A549 (cell line): ENCODE measurements at places on chromosomes 3 and 15.

DNA sequence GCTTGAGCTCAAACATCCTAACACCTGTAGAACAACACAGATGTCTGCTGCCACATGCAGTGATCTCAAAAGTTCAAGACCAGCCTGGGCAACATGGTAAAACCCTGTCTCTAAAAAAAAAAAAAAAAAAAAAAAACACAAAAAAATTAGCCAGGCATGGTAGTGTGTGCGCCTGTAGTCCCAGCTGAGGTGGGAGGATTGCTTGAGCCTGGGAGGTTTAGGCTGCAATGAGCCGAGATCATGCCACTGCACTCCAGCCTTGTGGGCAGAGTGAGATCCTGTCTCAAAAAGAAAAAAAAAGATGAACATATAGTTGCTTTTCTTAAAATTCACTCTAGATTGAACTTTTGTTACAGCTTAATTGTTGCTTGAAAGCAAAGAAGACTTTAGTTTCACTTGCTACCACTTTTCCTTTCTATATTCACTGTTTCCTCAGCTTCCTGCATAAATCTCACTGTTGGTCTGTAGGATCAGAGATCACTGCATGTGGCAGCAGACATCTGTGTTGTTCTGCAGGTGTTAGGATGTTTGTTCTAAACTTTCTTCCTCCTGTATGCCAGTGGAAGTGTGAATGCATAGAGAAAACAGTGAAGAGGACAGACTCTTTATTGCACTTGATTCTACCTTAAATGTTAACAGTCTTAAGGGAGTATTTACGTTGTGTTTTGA lies 12.6 kb downstream of the RAB11A start:
- no peak for DNase-seq

DNA sequence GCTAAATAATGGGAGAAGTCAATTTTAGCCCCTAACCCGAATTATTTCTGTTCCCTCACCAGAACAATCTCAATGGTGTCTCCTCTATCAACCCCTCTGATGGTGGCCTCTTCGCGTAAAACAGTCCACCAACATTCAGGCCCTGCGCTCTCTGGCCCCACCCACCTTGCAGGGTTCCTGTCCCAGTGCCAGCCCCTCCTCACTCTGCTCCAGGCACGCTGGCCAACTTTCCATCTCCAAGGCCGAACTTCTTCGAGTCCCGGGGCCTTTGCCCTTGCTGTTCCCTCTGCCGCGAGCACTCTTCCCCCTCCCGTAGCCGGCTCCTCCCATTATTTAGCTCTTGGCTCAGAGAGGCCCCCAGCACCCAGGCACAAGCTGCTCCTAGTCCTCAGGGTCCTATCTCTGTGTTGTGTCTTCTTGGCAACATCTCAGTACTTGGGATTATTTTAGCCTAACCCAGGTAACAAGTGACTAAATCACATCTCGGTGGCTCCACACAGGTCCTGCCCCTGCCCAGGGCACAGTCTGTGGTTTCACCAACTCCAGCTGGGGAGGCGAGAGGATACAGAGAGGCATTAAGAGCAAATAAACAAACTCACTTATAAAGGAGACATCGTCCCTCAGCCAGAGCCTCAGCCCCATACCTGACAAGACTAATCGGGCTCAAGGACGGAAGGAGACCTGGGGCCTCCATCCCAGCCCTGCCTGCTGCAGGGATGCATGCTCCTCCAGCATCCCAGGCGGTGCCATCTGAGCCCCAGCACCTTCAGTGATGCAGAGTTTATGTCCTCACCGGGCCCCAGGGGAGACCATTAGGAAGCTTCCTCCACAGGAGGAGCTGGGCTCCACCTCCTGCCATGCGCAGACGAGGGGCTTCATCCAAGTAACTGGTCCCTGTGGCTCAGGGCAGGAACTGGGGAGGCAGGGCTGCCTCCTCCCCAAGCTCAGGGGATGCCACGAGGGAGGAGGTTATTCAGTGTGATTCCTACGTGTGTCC lies 19.7 kb upstream of the IQSEC1 start:
- DNase-seq: no peak

DNA sequence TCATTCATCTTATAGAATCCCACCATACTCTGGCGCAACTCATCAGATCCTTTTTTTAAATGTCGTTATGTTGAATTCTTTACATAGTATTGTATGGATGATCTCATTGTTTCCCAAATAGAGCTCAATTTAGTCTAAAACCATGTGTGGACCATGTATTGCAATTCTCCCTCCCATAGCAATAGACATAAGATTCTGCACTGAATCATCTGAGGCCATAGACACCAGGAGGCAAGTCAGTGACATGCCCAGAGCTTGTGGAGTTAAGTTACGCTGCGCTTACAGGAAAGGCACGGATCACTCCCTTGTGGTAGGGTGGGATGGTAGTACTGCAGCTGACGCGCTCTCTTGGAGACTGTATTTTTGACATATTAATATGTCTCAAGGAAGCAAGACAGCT lies 211.0 kb downstream of the GABRB3 start:
- no peak for DNase-seq

DNA sequence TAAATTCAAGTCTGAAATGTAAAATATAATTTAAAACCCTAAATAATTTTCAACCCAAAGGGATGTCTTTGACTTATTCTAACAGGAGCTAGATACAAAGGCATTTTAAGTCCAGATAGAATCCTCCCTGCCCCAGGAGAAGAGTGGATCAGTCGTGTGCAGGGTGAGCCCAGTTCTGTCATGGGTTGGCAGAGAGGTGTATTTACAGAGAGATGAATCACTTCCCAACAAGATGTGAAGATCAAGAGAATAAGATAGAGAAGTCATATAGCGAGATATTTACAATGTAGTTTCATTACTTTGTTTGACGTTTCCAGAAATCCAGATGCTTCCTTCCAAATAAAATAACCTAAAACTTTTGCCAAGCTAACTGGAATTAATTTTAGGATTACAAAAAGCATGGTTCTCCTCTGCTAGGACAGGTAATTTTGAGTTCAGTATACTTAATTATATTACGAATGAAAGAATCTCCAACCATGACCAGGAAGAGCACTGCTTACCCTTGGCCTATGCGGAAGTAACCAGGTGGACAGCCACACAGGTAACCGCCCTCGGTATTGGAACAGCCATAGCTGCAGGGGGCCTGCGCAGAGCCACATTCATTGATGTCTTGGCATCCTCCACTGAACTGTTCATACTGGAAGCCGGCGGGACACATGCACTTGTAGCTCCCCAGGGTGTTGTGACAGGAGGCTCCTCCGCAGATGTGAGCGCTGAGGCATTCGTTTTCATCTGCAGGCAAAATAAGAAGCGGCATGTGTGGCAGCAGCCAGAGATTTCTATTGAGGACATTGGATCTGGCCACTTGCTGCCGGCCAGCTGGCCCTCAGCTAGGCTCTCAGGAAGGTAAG lies 84.0 kb downstream of the DUT start:
- peak; percentile 57 for DNase-seq

DNA sequence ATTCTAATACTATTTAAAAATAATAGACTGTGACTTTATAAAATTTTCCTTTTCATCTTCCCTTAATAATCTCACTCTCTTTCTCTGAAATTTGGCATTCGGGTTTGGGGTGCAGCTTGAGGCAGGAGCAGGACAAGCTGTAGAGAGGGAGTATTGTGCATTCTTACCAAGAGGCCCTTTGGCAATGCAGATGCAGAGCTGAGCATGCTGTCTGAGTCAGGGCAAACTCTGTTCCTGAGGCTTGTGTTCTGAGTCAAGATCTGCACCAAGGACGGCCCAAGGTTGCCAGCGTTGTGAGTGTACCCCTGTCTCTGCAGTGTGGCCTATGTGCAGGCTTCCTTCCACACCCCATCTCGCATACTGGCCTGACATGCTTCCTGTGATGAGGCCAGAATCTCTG lies 343.8 kb upstream of the FRG2C start:
- no peak for DNase-seq

GRCh38 chr3:134802428-134803050 lies 7.5 kb downstream of the EPHB1 start:
- no peak for DNase-seq

DNA sequence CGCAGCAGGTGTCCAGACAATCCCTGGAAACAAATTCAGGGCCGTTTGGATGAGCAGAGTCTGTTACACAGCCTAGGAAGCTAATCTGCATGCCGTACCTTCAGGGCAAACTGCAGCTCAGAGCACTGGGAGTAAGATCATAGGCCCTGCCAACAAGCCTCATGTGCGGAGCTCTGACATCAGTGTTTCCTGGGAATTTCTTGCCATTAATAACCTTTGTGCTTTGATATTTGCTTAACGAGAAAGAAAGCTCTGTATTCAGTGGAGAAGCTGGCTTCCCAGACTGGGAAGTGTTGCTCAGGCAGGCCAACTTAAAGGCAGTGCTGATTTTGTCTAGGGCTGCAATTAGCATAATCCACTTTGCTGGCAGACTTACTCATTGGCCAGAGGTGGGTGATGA lies 116.1 kb upstream of the KLHL25 start:
- DNase-seq: no peak

GRCh38 chr3:177633671-177634207 lies 436.5 kb upstream of the TBL1XR1 start:
- peak; percentile 51 for DNase-seq

DNA sequence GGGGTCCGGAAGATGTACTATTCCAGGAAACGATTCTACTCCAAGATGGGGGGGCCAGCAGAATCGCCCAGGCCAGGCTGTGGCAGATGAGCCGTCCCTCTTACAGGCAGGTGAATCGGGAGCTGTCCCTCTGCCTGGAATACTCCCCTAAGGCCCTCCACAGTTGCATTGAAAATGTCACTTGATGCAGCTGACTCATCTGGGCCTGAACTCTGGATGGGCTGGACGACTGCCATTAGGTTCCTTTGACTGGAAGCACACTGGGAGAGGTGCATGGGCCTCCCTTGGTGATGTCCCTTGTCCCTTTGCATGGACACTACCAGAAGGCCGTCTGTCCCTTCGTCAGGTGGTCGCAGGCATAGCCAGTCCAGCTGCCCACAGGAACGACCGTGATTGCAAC lies 69.6 kb upstream of the HRH1 start:
- DNase-seq: no peak

- no peak for DNase-seq
These were observed 31.2 kb downstream of the PLA1A start for GRCh38 chr3:119628816-119629445.

DNA sequence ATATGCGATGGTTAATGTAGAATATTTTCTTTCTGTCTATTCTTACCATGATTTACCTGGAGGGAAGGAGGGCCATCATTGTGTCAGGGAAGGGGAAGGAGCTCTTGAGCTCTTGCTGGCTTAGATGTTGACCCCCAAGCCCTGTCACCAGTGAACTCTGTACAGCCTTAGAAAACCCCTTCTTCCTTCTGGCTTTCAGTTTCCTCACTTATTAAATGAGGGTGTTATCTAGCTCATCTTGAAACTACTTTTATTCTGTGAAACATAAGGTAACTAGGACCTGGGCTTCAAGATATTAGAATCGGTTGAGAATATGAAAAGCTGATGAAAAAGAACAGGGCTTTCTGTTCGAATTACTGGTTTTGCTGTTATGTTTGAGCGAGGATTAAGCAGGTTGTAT lies 25.1 kb upstream of the UTS2B start:
- DNase-seq: no peak

- DNase-seq: no peak
These were observed 265.6 kb upstream of the DCBLD2 start for GRCh38 chr3:99167071-99167470.

- DNase-seq: no peak
These were observed 11.5 kb upstream of the MAP3K13 start for GRCh38 chr3:185351396-185351795.

DNA sequence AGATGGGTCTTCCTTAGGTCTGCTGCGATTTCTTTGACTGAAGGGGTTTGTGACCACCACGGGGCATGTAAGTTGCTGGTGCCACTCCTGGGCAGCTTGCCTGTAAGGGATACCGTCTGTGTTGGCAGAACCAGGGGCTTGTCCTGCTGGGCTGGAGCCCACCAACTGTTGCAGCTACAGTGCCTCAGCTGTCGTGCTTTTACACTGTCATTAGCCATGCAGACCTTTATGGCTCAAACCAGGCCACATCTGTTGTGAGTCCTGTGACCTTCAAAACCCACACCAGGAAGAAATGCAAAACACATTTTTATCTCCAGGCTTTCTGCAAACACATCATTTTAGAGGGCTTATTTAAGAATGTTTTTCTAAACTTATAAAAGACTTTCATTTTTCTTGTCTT lies 168.7 kb downstream of the PTPRG start:
- no peak for DNase-seq

GRCh38 chr3:167714871-167715270 lies 19.8 kb downstream of the PDCD10 start:
- DNase-seq: no peak

DNA sequence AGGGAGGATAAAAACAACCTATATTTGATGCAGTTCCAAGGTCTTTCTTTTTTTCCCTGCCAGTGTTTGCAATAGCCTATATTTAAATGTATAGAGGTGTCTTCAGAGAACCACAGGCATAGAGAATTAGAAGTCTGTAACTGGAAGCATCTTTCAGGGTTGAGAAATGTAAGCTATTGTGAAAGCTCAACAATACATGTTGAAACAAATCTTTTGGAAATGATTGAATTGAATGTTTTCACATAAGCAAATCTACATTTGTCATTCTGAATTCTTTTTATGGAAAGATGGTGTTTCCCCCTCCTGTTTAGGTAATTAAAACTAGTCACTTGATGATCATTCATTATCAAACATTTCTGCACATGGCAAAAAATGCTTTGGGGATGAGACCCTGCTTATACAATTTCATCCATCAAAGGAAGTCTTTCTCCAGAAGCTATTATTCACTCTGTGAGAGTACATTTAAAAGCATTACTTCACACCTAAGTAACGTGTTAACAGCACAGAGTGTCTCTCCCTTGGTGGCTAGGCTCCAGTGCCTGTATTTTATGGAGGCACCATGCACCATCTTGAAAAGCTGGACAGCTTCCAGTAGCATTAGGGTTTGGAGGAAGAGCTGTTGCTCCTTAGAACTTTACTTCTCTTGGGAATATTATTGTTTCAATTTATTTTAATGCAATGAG lies 406.2 kb downstream of the LSAMP start:
- no peak for DNase-seq

DNA sequence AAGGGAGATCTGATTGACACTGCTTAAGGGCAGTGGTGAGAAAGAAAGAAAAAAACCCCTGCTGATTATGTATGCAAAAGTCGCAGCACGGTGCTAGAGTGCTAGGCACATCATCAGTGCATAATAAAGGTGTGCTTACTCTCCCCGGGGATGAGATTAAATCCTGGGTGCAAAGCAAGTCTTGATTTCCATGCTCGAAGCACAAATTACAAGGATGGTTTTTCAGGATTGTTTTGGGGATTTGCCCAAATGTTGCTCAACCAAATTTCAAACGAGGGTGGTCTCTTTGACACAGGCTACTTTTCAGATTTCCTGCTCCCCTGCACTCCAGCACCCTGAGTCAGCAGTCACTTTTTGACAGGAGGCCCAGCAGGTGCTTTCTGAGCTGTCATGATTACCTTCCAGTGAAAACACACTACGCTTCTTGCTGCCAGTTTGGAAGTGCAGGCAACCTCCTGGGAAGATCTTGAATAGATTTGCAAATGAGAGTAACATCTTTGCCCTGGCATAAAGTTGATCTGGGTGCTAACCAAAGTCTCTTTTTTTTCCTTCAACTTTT lies 167.5 kb upstream of the TRIM42 start:
- no peak for DNase-seq

- no peak for DNase-seq
These were observed 210.0 kb downstream of the NFKBIZ start for GRCh38 chr3:102059145-102059943.
